ENCODE measurements at places on chromosomes 4 and X.

- DNase-seq = no peak
Measured at GRCh38 chr4:169243825-169244609, 26.7 kb downstream of the SH3RF1 start.

- no peak for DNase-seq
Measured at GRCh38 chr4:138945401-138945800, 70.2 kb upstream of the NOCT start.

DNA sequence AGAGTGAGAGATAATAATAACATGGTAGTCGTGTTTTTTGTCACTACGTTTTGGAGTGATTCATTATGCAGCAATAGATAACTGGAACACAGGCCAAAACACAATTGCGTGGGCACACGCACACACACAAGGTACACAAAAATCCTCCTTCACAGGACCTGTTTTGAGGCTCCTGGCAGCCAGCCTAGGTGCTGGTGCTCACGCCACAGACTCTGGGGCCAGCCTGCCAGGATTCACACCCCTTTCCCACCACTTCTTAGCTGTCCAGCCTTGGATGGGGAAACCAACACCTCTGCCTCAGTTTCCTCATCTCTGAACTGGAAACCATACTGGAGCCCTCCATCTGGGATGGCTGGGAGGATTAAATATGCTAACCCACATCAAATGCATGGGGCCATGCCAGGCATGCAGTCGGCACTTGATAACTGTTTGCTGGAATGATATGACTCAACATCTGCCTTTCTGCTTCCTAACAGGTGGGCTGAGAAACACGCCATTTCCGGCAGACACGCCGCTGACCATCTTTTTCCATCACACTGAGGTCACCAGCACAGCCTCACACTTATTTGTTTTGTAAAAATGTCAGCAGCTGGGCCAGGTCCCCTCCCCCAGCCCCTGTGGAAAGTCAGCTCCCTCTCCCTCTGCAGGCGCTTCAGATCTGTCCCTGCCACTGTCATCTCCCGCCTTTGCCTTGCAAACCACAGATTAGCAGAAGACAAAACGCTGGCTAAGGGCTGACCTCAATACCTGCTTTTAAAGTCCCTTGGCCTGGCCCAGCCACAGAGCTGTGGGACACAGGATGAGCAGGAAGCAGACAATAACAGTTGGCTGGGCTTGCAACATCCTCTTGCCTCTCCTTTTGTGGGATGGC lies 237.5 kb downstream of the BCOR start:
- peak; percentile 86 for DNase-seq

- DNase-seq = no peak
Measured at GRCh38 chr4:150974750-150975149, 40.3 kb downstream of the LRBA start.

- no peak for DNase-seq
Measured at GRCh38 chr4:180698550-180699195, 1544.5 kb upstream of the TENM3 start.
